ENCODE measurements at places on chromosomes 1 and 21.

- DNase-seq: no peak
Measured at GRCh38 chr1:55259911-55260609, 44.9 kb upstream of the USP24 start.

DNA sequence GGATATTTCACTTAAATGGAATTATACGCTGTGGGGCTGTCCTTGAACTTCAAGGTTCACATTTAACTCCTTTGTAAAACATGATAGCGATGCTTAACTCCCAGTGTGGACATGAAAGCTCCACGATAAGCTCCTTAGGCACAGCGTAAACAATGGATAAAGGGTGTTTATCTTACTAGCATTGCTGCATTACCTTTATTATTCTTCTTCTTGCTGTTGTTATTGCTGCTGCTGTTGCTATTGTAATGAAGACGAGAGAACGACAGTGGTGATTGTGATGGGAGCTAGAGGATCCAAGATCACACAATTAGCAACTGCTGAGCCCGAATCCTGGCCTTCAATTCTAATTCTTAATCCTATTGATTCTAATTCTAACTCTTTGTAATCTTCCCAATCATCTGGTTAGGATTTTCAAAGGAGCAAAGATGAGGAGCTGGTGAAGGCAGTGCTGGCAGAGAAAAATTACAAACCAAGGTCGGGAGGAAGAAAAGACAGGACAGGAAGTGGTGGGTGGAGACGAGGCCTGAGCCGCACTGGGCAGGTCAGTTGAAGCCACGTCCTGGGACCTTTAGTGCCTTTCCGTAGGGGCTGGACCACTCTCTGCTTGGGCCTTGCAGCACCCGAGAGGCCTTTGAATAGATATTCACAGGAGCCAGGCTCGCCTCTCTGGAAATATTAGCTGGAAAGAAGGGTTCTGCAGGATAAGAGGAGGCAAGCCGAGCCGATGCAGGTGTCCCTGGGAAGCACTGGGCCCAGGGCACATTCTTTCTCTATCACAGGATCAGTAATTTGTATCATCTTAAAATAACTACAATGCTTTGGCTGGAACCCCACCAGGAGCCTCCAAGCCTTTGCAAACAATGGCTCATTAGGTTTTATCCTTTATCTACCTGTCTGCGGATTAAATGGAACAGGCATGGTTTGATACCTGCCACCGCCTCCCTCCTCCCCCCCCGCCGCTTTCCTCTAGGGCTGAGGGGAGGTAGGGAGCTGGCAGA, 571.6 kb downstream of the AJAP1 start:
- DNase-seq: peak; percentile 33

GRCh38 chr1:1883092-1883873, 7.6 kb downstream of the GNB1 start:
- peak; percentile 35 for DNase-seq

DNA sequence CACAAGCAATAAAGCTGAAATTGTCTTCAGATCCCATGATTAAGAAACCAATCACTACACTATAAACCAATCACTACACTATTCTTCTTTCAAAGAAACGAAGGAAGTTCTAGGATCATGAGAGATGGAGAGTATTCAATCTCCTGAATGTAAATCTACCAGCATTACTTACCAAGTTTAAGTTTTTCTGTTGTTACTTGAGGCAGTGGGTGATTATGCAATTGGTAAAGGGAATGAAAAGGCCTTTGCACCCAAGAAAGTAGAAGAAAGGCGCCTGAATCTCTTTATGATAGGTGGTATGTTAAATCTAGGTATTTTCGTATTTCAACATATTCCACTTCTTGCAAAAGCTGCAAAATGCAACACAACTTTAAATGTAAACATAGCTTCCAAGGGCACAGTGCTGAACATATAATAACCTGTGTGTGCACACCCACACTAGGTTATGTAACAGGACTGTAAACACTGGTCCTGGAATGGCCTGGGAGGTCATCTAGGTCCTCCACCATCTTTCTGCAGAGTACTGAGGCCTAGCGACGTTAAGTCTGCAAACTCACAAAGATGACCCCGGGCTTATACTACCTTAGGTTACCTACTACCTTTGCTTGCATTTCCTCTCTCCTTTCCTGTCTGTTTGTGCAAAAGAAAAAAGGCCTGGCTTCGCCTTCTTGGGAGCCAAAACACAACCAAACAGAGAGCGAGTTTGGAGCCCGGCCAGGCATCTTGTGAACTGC, 1.1 kb upstream of the UAP1 start:
- no peak for DNase-seq

DNA sequence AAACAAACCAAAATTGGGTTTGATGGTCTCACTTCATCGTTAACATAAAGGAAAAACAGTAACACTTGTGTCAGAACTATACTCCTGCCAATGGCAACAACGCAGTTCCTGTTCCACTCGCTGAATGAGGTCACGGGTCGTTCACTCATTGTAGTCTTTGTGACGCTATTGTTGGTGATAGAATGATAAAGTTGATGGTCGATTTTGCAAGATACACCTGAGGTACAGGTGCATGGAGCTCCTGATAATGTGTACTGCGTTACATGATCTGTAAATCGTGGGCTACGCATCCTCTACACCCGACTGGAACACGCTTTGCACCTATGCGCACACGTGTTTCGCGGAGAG, 391 bp upstream of the CENPS start:
- no peak for DNase-seq

GRCh38 chr1:20739225-20739624, 6.7 kb upstream of the SH2D5 start:
- no peak for DNase-seq

- no peak for DNase-seq
Measured at GRCh38 chr1:227174164-227174563, 144.1 kb downstream of the CDC42BPA start.

DNA sequence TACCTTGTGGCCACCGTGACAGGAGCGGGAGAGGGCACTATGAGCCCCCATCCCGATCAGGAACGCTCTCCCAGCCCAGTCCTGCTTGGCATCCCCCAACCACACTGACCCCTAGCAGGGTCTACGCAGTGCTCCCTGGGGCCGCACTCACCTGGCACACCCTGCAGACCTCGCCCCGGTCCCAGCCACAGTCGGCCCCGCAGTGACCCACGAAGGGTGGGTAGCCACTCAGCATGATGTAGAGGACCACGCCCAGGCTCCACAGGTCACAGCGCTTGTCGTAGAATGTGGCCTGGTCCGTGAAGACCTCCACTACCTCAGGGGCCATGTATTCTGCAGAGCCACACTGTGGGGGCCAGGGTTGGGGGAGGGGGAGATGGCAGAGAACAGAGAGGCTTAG, 11.1 kb upstream of the KNCN start:
- DNase-seq: no peak

All from ELF-1 (cell line).